ENCODE measurements at places on chromosomes 12 and 14. TPM values are rescaled to one million over a fixed set of nuclear protein-coding genes. Genes with fewer than 3 reads are reported as not detected.

Gene COX8C
- total RNA-seq, result not detected

Gene OR6C4
- total RNA-seq, result not detected

- no peak for DNase-seq
Observed at GRCh38 chr14:22919601-22919921, 612 bp upstream of the RBM23 start.

- no peak for DNase-seq
Observed at GRCh38 chr14:89418452-89418851, 1.4 kb upstream of the FOXN3 start.

Gene TMEM120B
- total RNA-seq, result 6.1 TPM

Gene GARIN6
- total RNA-seq, result not detected

Gene LMO3
- 16.5 TPM for total RNA-seq

Gene IL22
- not detected for total RNA-seq

DNA sequence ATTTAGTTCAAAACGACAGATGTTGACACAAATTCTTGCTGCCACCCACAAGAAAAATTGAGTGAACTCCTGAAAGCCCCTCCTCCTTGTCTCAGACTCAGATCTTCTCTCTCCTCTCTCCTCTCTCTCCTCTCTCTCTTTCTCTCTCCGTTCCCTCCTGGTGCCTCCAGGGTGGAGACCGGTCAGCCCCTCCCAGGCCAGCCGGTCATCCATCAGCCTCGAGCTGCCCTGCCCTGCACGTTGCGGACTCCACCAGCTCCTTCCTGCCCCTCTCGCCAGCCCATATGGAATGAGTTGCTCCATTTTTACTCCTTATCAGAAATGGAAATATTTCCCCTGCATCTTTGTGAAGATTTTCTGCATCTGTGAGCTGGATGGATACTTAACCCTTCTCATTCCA, 103.8 kb downstream of the TBX5 start:
- DNase-seq, result no peak

DNA sequence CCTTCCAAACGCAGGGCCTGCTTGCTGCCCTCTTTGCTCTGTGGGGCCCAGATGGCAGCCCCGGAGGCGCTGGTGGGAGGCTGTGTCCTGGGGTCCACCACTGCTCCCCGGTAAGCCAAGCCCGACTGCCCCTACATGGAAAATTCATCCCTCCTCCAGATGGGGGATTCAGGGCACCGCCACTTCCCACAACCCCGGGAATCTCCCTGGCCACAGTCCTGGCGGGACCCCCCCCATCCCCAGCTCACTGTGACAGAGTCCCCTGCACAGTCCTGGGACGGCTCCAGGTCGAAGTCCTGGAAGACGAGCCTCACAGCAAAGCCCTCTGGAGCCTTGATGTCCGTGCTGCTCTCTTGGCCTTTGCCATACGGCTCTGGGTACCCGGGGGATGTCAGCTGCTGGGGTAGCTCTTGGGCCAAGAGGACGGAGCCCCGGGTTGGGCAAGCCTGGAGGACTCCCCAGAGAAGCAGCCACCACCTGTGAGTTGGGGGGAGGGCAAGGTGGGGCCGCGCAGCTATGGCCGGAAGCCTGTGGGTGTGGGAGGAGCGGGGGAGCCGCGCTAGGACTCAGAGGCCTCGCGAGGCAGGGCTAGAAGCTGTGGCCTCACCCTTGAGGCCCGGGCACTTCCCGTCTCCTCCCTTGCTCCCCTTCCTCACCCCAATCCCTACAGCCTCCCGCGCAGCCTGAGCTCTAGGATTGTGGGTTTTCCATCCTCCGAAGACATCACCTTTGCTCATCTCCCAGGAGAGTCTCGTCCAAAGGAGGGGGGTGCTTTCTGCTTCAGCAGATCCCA, 815 bp downstream of the C1RL start:
- peak; percentile 73 for DNase-seq

DNA sequence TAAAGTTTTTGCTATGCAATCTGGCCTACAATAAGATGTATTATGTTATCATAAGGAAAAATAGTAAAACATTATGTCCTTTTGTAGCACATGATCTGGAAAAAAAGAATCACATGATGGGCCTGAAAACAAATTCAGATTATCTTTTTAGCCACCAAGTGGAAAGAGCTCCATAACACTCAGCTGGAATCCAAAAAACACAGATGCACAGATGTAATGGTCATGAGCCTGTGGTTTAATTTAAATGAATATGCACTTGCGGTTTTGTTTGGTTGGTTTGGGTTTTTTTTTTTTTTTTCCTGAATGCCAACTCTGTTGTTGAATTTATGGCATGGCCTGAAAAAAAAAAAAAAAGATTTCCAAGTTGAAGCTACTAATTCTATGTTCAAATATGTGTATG, 4.1 kb downstream of the KCNC2 start:
- no peak for DNase-seq

Gene OASL
- 0.32 TPM for total RNA-seq

Gene PIWIL1
- total RNA-seq, result not detected

Gene HDAC7
- 37.6 TPM for total RNA-seq

DNA sequence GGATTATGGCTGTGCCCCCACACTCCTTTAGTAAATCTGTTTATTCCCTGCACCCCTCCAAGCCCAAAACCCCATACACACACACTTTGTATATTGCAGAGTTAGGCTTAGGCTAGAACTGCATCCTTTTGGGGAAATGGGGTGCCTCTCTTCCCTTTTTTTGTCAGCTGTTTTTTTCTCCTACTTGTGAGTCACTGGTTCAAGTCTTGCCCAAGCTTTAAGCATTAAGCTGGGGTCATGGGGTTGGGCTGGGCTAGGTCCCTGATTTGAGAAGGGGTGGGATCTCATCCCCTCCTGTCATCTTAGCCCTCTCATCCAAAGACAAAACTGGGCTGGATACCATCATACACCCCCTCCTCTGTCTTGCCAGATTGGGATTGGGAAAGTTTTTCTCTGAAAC, 1.6 kb downstream of the LRP1 start:
- DNase-seq, result no peak

DNA sequence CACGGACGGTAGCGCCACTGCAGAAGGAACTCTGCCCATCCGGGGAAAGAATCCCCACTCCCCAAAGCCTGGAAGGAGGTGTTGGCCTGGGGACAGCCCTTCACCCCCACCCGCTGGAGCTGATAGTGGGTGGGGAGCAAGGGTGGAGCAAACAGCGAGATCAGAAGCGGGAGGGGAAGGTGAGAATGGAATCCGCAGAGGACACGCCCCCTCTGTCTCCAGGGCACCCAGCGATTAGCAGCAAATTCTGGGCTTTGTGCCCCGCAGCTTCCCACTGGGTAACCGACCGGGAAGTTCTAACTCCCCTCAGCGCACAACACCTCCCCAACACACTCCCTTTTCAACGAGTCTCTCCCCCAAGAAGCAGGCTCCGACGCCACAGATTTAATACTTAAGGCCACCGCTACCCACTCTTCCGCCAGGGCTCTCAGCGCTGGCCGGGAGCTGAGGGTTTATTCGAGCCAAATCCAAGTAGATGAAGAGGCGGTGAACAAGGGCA, 1.4 kb downstream of the SLC25A29 start:
- no peak for DNase-seq

Gene NANOG
- not detected for total RNA-seq

DNA sequence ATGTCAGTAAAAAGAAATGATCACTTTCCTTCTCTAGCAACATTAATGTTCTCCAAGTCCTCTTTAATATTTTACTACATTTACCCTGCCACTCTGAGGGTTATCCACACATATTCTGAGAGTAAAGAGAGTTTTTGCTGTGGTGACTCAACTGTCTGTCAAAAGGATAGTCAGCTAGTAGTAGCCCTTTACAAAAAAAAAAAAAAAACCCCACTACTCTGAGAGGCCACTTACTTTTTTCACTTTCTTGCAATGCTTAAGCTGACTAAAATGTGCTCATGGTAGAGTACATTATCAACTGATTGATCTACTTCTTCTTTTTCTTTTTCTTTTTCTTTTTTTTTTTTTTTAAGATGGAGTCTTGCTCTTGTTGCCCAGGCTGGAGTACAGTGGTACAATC, 27.6 kb upstream of the PPM1A start:
- DNase-seq, result no peak

DNA sequence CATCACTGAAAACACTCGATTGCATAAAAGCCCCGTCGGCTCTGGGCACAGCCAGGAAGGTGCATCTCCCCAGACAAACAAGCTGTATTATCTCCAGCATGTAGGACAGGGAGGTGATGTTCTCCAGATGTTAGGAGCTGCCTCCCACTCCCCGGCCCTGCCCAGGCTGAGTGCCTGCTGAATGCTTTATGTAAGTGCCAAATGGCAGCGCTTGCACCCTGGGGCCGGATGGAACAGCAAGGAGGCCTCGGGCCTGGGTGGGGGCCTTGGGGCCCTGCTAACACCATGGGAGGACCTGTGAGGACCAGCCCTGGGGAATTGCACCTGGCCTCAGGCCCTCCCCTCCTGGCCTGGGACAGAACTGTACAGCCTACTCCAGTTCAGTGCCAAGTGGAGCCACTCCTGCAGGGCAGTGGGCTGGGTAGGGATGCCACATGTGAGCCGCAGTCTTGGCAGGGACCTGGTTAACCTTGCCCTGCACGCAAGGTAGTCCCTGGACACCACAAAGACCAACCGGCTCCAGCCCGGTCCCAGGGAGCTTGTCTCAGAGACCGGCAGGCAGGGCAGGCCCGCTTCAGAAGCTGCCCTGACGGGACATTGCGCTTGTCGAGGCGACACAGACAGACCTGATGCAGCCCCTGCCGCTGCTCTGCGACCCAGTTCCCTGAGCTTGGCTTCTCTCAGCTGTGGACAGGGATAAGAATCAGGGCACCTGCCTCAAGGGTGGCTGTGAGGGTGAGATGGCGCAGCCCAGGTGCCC, 35.3 kb upstream of the PPP1R13B start:
- DNase-seq, result no peak

DNA sequence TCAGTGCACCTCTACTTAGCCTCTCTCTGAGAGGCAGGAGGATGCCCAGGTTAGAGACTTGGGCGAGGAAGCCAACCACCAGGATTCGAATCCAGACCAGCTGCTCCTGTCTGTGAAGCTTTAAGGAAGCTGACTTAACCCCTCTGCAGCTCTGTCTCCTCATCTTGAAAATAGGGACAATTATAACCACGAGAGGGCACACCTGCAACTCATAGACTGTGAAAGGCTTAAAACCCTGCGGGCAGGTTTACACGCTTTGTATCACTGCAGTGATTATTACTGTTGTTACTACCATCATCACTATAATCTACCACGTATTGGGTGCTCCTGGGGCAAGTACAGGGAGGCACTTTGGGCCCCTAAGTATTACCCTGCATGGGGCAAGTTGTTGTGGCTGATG, 379.8 kb downstream of the VRK1 start:
- DNase-seq, result no peak

DNA sequence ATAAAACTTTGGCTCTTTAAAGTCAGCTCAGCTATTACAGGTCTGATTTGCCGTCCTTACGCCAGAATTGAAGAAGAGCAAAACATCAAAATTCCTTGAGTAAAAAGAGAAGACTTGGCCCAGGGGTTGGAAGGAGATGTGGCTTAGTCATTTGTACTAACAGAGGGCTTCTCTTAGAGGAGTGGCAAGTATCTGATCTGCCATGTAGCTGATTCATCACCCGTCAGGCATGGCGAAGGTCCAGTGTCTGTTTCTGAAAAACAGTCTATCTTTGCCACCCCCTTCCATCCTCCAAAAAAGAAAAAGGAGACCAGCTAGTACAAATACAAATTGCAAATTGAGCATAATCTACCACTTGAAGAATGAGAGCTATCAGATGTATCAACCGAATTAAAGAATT, 91.9 kb downstream of the RAD52 start:
- DNase-seq, result no peak

- DNase-seq, result no peak
Observed at GRCh38 chr14:103090481-103091020, 4.0 kb upstream of the EXOC3L4 start.

Gene TMED8
- total RNA-seq, result 14.4 TPM

- no peak for DNase-seq
Observed at GRCh38 chr12:70383886-70384285, 17.8 kb downstream of the KCNMB4 start.

DNA sequence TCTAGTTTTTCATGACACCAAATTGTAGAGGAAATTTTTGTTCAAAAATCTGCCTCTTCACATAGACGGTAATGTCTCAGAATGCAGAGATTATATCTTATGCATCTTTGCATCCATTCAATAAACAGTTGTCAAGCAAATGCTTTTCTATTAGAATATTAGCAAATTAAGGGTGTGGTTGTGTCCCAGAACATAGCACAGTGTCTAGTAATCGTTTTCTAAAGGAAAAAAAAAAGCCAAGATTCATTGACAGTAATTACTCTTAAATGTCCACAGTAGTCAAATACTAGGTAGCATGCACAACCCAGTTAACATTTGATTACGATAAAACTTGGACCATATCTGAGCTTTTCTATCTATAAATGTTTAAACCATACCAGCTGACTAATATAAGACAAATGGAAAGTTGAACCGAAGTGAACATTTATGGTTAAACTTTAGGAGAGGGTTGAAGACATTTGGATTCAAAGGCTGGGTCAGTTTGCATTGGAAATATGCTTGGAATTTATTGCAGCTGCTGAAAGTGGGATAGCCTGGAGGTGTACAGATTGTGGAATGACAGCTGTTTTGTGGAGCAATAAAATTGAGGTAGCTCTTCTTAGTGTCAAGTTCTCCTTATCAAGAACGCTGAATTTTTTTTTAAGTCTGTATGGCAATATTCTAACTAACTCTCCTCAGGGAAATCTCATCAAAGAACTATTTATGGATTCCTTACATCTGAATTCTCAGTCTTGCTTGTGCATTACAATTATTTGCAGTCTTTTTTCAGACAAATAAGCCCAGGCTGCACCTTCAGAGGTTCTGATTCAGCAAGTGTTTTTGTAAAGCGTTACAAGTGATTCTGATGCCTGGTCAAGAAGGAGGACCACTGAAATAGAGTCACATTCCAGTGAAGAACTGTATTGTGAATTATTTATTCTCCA, 66.7 kb upstream of the ATP2B1 start:
- DNase-seq, result no peak

DNA sequence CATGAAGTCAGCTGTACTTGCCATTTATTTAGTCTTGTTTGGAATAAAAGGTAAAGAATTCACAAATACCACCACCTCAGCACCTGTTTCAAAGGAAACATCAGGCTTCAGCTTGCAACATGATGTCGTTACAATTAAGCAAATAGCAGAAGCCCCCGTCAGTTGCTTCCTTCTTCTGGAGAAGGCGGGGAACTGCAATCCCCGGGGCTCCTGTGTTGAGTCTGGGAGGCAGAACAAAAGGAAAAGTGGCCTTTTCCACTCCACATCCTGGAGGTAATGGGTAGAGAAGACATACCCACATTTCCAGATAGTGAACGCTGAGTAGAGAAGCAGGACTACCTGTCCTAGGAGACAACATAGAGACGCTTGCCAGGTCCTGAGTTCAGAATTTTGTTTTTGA, 92.8 kb downstream of the DNAH10 start:
- DNase-seq, result no peak

- no peak for DNase-seq
Observed at GRCh38 chr12:124338448-124338847, 43.6 kb downstream of the RFLNA start.

- DNase-seq, result no peak
Observed at GRCh38 chr14:75781096-75781495, 120.0 kb downstream of the TTLL5 start.

DNA sequence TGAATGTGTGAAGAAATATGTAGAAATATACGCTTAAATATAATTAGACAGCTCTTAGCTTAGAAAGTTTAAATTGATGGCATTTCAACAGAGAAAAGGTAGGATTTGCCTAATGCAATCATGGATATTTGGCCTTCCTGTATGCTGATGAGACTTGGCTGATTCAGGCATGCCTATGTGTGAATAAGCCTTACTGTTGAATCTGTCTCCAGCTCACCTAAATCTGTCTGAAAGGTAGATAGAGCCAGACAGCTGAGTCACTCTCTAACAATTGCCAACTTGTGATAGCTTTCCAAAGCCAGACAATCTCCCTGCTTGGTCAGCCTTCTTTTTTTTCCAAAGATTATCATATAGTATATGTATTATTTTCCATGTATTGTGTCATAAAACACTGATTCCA, 92.8 kb upstream of the FLRT2 start:
- DNase-seq, result no peak

Gene AMIGO2
- total RNA-seq, result 6.7 TPM

All from breast epithelium (tissue), 4 donors.